AG04450 (cell line): ENCODE measurements at places on chromosomes 7 and 10.
A peak's percentile ranks its signal among the peaks of the same experiment; 100 is the strongest.

GRCh38 chr7:128859232-128860157 is 3.2 kb upstream of the ATP6V1F start:
- no peak for DNase-seq

- peak; percentile 21 for DNase-seq
These were observed 698.9 kb downstream of the PARD3 start for GRCh38 chr10:34116220-34116641.

GRCh38 chr7:115327326-115327725 is 405.4 kb downstream of the MDFIC start:
- DNase-seq, result no peak

DNA sequence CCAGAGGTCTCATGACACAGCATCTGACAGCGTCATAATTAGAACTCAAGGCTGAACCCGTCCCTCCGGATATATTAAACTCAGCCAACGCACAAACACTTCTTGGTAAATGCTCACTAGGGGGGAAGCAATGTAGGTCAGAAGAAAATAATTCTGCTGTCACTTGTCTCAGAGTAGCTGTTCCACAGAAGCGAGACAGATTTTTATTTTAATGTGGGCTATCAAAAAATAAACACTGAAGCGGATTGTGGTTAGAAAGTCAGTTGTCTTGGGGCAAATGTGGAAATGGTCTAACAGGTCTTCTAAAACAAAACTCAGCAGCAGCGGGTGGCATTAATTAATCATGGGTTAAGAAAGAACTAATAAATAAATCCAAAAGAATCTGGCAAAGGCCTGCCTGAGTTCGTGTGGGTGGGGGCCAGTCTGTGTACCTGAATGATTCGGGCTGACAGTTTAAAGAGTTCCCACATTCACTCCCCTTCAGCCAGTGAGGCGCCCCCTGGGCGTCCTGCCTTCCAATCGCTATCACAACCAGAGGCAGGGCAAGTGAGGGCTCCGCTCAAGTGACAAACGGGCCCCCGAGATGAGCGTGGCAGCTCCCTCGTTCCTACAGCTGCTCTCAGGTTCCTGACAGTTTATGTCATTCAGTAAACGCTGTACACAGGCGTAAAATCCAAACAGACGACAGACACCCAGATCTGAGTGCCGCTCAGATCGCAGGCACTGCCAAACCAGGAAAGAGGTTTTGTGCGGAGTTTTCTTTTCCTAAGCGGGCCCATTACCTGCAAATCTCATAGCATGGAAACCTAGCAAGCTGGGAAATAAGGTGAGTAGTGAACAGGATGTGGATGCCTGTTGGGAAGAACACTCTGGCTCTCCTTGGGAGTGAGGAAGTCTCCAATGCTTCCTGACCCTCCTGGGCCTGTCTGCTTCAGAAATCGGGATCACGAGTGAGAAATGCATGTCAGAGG is 52.9 kb downstream of the NRAP start:
- no peak for DNase-seq

GRCh38 chr10:74117738-74118137 is 32.9 kb downstream of the AP3M1 start:
- no peak for DNase-seq

GRCh38 chr7:33420311-33420940 is 291.1 kb downstream of the BBS9 start:
- DNase-seq, result no peak

GRCh38 chr10:63681993-63682697 is 160.9 kb downstream of the REEP3 start:
- DNase-seq, result peak; percentile 55

GRCh38 chr7:120806669-120807068 is 51.3 kb downstream of the TSPAN12 start:
- DNase-seq, result no peak

- DNase-seq, result peak; percentile 33
These were observed 168.7 kb upstream of the ZNF32 start for GRCh38 chr10:43817368-43817767.

GRCh38 chr10:32298075-32298812 is 48.7 kb downstream of the EPC1 start:
- DNase-seq, result peak; percentile 23

DNA sequence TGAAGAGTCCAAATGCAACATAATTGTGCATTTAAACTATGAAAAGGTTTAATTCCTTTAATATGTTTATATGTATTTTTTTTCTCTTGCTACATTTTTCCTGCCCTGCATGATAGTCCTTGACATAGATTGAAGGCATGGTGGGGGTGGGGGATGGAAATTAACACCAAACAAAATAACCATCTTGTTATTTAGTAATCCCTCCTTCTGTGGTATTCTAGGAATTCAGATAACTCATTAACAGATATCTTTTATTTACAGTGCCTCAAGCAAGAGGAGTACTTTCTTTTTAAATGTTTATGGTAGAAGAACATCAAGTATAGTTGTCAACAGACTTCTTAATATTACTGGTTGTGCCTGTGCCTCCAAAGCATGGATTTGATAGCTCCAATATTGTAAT is 337.6 kb upstream of the SEMA3A start:
- no peak for DNase-seq

DNA sequence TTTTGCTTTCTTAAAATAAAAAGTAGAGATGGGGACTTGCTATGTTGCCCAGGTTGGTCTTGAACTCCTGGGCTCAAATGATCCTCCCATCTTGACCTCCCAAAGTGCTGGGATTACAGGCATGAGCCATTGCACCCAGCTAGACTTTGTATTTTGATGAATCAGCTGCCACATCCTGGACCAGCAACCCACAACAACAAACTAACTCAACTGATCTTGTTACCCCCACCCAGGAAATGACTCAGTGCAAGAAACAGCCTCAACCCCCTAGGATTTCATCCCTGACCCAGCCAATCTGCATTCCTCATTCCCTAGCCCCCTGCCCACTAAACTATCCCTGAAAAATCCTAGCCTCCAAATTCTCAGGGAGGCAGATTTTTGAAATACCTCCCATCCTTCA is 123.8 kb downstream of the IPMK start:
- no peak for DNase-seq

DNA sequence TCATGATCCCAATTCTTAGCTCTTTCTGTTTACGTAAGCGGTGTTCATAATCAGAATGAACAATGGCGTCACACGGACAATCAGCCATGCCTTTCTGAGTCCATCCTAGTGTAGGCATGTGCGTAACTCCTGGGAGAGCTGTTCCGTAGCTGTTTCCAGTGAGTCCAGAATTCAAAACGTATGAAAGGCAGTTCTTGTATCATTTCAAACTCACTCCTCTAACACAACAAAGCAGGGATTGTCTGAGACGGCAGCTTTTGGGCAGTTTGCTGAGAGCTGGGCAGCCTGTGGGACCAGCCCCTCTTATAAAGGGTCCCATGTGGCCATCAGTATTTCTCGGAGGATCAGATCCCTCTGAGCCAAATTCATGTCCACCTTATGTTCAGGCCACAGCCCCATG is 43.4 kb downstream of the PSPH start:
- DNase-seq, result no peak

DNA sequence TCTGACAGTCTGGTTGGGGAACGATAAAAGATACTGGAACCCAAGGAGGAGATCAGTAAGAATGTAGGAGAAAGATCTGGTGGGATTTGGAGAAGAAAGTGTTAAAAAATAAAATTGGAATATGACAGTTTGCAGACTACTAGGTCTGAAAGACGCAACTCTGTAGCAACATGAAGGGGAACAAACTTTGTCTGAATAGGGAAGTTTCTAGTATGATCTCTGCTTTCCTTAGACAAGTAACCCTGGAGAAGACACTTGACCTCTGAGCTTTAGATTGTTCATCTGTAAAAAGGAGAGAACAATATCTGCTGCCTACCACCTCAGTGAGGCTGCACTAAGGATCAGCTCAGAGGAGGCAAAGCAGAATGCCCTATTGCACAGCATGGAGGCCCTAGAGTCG is 3.0 kb upstream of the PRSS1 start:
- DNase-seq, result no peak

DNA sequence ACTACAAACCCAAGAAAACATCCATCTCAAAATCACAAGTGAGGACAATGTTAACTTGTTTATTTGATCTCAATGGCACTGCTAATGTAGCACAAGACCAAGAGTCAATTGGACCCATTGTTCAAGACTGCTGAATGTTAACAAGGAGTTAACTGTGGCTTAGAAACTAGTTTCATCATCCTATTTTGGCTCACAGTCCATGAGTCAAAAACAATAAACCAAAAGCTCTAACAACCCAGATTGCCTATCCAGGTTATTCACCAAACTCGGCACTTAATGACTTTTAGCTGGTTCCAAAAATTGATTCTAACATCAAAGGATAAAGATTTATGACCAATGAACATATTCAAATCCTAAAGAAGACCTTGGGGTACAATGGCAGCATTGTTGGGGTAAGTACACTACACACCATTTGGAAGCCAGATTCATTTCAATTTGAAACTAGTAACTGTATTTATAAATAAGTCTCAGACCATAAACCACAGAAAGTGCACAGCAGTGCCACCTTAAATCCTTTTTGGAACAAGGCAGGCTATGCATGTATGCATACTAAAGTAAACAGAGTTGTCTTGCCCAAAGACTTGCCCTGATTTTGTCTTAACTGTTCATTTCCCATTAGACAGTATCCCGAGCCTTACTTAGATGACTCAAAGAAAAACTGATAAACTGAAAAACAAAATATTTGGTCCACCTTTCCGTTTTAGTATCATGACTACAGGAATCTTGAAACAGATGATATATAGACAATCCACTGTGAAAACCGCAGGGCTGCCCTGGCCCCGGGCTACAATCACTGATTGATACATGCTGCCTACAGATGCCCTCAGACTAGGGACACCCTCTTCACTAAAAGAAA is 84.5 kb downstream of the SRPK2 start:
- peak; percentile 7 for DNase-seq

DNA sequence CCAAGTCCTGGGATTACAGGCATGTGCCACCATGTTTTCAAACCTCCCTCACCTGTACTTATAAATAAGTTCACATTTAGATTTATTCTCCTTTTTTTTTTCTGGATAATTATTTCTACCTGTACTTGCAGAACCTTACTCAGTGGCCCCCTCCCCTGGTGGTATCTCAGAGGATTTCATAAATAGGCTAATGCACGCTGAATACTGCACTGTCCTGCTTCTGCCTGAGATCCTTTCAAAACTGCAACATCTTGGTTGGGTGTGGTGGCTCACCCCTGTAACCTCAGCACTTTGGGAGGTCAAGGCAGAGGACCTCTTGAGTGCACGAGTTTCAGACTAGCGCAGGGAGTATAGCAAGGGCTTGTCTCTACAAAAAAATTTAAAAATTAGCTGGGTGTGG is 4.6 kb upstream of the BLVRA start:
- no peak for DNase-seq

DNA sequence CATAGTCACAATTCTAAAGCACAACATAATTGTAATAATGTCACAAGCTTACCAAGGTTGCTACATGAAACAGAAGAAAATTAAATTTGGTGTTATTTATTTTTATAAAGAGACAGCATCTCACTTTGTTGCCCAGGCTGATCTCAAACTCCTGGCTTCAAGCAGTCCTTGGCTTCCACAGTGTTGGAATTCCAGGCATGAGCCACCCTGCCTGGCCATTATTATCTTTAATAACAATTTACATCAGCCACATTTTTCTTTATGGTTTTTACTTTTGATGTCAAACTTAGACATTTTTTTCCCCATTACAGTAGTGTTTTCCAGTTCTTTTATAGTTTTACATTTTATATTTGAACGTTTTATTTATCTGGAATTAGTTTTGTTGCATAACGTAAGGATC is 46.7 kb downstream of the BMPR1A start:
- DNase-seq, result no peak

- DNase-seq, result no peak
These were observed 83.9 kb upstream of the SDK1 start for GRCh38 chr7:3217166-3217565.

GRCh38 chr10:47207281-47207615 is 92.7 kb upstream of the GDF10 start:
- DNase-seq, result no peak

DNA sequence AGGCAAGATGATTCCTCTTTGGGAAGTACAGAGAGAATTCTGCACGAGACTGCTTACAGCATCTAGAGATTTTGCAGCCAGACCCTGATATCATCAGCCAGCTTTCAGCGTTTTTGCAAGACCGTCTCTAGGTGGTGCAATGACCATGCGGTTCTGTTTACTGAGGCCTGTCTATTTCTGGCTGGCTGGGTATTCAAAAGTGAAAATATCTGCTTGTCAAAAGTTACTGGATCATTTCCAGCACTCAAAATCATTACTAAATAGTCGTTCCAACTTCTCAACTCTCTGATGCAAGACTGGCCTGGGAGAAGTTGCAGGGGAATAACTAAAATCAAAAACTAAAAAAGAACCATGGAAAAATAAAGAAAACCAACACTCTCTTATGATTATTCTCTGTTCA is 240.1 kb downstream of the ELMO1 start:
- no peak for DNase-seq

GRCh38 chr7:95264363-95264891 is 59.9 kb downstream of the PON1 start:
- no peak for DNase-seq

DNA sequence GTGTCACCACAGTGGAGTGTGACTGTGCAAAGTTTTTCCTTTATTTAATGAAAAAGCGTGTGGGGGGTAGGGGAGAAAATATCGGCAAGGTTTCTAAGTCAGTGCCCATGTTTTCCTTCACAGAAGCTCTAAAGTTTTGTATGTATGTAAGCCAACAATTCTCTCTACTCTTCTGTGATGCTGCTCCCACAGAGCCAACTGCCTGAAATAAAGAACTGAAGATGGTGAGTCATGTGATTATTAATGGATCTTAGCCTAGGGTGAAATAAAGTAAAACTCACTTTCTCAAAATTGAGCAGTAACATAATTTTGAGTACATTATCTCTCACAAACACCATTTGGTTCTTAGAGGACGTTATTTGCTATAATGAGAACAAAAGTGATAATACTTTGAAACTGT is 143.7 kb downstream of the ELMO1 start:
- DNase-seq, result no peak

DNA sequence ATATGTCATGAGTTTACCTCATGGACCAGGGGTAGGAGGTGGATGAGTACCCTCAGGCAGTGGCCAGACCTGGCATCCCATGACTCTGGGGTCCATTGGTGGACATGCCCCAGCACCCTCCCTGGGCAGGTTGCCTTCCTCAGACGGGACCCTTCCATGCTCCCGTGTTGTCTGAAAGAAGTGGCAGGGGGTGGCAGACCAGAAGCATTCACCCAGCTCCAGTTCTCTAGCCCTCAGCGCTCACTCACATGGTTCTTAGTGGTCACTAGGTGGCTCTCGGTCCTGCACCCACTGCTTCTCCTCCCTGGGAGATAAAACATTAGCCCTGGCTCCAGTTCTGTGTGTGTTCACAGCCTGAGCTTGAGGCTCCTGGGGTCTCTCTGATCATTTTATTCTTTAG is 6.0 kb downstream of the RBP3 start:
- no peak for DNase-seq

GRCh38 chr7:21029006-21029405 is 242.3 kb upstream of the SP8 start:
- no peak for DNase-seq

- peak; percentile 18 for DNase-seq
These were observed 77.6 kb upstream of the EN2 start for GRCh38 chr7:155380221-155380861.

GRCh38 chr10:74094231-74094630 is 56.4 kb downstream of the AP3M1 start:
- no peak for DNase-seq

- DNase-seq, result no peak
These were observed 49.7 kb downstream of the TSPAN15 start for GRCh38 chr10:69500864-69501468.
